ENCODE measurements at places on chromosomes 7 and 10.

GRCh38 chr10:48277093-48277492 lies 2.6 kb upstream of the FRMPD2 start:
- DNase-seq = no peak

GRCh38 chr7:109864230-109864629 lies 1226.7 kb upstream of the LRRN3 start:
- DNase-seq = no peak

GRCh38 chr10:84340187-84340586 lies 11.8 kb downstream of the CCSER2 start:
- DNase-seq = no peak

GRCh38 chr7:148433521-148434180 lies 156.9 kb upstream of the C7orf33 start:
- DNase-seq = no peak

DNA sequence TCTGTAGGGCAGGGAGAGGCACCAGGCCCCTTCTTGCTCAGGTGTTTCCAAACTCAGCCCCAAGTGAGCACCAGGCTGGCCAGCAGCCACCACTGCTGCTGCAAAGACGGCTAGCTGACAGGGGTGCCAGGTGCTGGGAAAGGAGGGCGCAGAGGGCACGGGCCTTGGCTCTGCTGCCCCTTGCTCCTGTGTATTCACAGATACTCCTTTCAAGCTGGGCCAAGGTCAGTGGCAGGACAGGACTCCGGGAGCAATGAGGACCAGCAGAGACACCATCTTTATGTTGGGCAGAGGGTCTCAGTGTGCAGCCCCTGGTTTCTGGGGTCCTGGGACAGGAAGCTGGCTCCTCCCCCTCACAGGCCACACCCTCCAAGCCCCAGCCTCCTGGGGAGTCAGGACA lies 110.1 kb downstream of the SMURF1 start:
- no peak for DNase-seq

- no peak for DNase-seq
Observed at GRCh38 chr7:1211611-1212010, 21.1 kb upstream of the UNCX start.

DNA sequence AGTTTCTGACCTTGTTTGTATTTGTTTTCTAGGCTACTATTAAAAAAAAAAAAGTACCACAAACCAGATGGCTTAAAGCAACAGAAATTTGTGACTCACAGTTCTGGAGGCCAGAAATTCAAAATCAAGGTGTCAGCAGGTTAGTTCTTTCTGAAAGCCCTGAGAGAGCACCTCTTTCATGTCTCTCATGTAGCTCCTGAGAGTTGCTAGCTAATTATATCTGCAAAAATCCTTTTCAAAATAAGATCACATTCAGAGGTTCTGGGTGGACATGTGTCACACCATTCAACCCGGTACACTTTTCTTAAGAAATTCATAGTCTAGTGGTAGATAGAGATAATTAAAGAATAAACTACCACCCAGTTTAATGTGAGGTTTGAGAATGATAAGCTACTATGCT lies 888.6 kb downstream of the GRID1 start:
- DNase-seq = no peak

- no peak for DNase-seq
Observed at GRCh38 chr10:1576467-1577372, 160.6 kb downstream of the ADARB2 start.

DNA sequence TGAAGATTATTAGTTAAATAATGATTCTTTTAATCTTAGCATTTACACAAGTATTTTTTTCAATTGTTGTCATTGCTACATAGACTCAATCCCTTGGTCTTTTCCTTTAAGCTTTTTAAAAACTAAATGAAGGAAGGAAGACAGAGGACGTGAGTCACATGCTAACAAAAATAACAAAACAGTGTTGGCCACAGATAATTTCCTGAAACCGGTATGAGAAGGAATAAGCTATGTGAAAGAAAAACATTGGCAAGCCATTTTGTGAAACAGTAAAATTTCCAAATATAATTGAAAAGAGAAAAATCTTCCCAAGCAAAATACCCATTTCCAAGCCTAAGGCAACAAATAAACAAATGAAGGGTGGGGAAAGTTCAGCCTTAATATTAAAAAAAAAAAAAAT lies 223.0 kb downstream of the AHR start:
- no peak for DNase-seq

Data from amygdala (tissue), 56 donors.